Naive thymus-derived CD4-positive, alpha-beta T cell (primary cell): ENCODE measurements at places on chromosomes 4 and X. TPM values are rescaled to one million over a fixed set of nuclear protein-coding genes. Genes with fewer than 3 reads are reported as not detected.

- H3K36me3 ChIP-seq = no peaks in the 10 kb centered on the region
- no peaks in the 10 kb centered on the region for H3K4me1 ChIP-seq
- DNase-seq = no peak
- H3K4me3 ChIP-seq = no peak overlapping the region
- H3K27me3 ChIP-seq = no peaks in the 10 kb centered on the region
Measured at GRCh38 chr4:37949636-37950426, 10.4 kb upstream of the PTTG2 start.

GRCh38 chrX:50615570-50616158 is 145.0 kb upstream of the DGKK start:
- no peaks in the 10 kb centered on the region for H3K4me1 ChIP-seq
- H3K36me3 ChIP-seq = no peaks in the 10 kb centered on the region
- H3K27ac ChIP-seq = no peak overlapping the region
- no peak overlapping the region for H3K4me3 ChIP-seq
- DNase-seq = no peak

DNA sequence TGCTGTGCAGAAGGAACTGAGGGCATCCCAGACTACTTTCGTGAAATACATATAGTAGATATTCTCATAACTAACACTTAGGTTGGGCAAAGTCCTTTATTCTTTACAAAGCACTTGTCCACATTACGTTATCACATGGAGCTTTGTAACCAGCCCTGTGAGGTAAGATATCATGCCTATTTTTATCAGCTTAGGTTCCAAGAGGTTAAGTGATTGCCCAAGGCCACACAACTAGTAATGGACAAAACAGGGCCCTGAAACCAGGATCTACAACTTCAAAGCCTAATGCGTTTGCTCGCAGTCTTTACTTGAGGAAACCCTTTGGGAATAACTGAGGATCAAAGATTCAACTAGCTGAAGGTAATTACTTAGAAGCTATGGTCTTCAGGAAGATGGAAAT is 261.5 kb downstream of the GPC3 start:
- H3K4me1 ChIP-seq = no peaks in the 10 kb centered on the region
- no peaks in the 10 kb centered on the region for H3K27me3 ChIP-seq
- no peak overlapping the region for H3K27ac ChIP-seq
- no peak overlapping the region for H3K4me3 ChIP-seq
- no peaks in the 10 kb centered on the region for H3K36me3 ChIP-seq

GRCh38 chr4:122297694-122298093 is 81.1 kb upstream of the ADAD1 start:
- no peaks in the 10 kb centered on the region for H3K4me1 ChIP-seq
- DNase-seq = no peak
- peaks cover 22% of the 10 kb centered on the region for H3K36me3 ChIP-seq
- no peak overlapping the region for H3K4me3 ChIP-seq
- no peak overlapping the region for H3K27ac ChIP-seq

- no peak for DNase-seq
- H3K4me3 ChIP-seq = no peak overlapping the region
- no peaks in the 10 kb centered on the region for H3K27me3 ChIP-seq
- H3K27ac ChIP-seq = no peak overlapping the region
- no peaks in the 10 kb centered on the region for H3K36me3 ChIP-seq
Measured at GRCh38 chrX:25755194-25755593, 382.9 kb upstream of the MAGEB18 start.

- no peak overlapping the region for H3K4me3 ChIP-seq
- H3K27me3 ChIP-seq = no peaks in the 10 kb centered on the region
- DNase-seq = no peak
Measured at GRCh38 chrX:16687514-16687913, 25.0 kb downstream of the CTPS2 start.

GRCh38 chrX:133374874-133375387 is 40.4 kb downstream of the GPC4 start:
- no peak overlapping the region for H3K27ac ChIP-seq
- H3K4me1 ChIP-seq = no peaks in the 10 kb centered on the region
- no peaks in the 10 kb centered on the region for H3K36me3 ChIP-seq

GRCh38 chrX:99909946-99910345 is 500.1 kb downstream of the PCDH19 start:
- no peak overlapping the region for H3K4me3 ChIP-seq
- no peaks in the 10 kb centered on the region for H3K4me1 ChIP-seq
- H3K27ac ChIP-seq = no peak overlapping the region
- H3K27me3 ChIP-seq = no peaks in the 10 kb centered on the region
- H3K36me3 ChIP-seq = no peaks in the 10 kb centered on the region
- no peak for DNase-seq

GRCh38 chrX:100895365-100896075 is 21.4 kb upstream of the NOX1 start:
- no peak overlapping the region for H3K27ac ChIP-seq
- H3K4me3 ChIP-seq = no peak overlapping the region
- H3K36me3 ChIP-seq = no peaks in the 10 kb centered on the region
- H3K27me3 ChIP-seq = no peaks in the 10 kb centered on the region
- DNase-seq = peak; percentile 41
- H3K4me1 ChIP-seq = no peaks in the 10 kb centered on the region

DNA sequence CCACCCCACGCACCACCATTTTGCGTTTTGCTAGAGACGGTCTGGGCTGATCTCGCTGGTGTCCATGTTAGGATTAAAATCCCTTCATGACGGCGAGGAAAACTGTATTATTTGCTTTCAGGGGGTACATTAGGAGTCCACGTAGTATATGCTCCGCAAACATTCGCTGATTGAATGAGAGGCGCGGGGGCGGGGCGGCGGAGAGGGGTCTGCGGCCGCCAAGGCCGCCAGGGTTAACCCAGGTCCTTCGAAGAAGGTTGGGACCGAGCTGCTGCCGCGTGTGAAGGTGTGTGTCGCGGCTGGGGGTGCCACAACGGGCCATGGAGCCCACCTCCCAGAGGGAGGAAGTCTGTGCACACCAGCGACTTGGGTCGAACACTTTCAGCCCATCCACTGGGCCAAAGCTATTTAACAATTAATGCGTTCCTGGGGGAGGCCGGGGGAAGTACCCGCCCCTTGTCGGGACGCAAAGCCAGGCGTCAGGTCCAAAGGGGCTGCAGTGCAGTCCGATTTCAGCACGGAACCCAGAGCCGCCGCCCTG is 6.4 kb upstream of the PITX2 start:
- no peaks in the 10 kb centered on the region for H3K4me1 ChIP-seq
- peaks cover 6% of the 10 kb centered on the region for H3K27me3 ChIP-seq
- DNase-seq = no peak
- no peak overlapping the region for H3K4me3 ChIP-seq
- no peaks in the 10 kb centered on the region for H3K36me3 ChIP-seq
- no peak overlapping the region for H3K27ac ChIP-seq

GRCh38 chrX:12936947-12937346 is 30.5 kb downstream of the TLR8 start:
- H3K4me3 ChIP-seq = no peak overlapping the region
- H3K36me3 ChIP-seq = no peaks in the 10 kb centered on the region
- DNase-seq = no peak
- H3K4me1 ChIP-seq = no peaks in the 10 kb centered on the region

- no peaks in the 10 kb centered on the region for H3K36me3 ChIP-seq
- no peaks in the 10 kb centered on the region for H3K27me3 ChIP-seq
- H3K4me1 ChIP-seq = no peaks in the 10 kb centered on the region
- no peak overlapping the region for H3K4me3 ChIP-seq
- DNase-seq = no peak
Measured at GRCh38 chr4:186725469-186726425, 2.1 kb upstream of the FAT1 start.

DNA sequence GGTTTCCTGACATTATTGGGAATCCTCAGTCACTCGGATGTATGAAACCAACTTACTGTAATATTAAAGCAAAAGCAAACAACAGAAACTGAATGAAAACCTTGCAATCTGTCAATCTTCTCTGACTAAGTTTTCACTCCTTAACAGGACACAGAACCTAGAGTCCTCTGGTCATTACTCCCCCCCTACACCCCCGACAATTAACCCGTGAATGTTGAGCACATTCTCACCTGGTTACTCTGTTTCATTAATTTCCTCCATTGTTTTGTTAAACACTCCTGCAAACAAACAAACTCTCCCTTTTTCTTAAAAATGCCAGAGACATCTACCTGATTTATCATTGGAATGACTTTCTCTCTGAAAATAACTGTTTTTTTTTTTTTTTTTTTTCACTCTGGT is 469.0 kb upstream of the PRKX start:
- H3K27ac ChIP-seq = no peak overlapping the region
- H3K4me3 ChIP-seq = no peak overlapping the region
- H3K4me1 ChIP-seq = no peaks in the 10 kb centered on the region
- no peak for DNase-seq
- no peaks in the 10 kb centered on the region for H3K27me3 ChIP-seq

DNA sequence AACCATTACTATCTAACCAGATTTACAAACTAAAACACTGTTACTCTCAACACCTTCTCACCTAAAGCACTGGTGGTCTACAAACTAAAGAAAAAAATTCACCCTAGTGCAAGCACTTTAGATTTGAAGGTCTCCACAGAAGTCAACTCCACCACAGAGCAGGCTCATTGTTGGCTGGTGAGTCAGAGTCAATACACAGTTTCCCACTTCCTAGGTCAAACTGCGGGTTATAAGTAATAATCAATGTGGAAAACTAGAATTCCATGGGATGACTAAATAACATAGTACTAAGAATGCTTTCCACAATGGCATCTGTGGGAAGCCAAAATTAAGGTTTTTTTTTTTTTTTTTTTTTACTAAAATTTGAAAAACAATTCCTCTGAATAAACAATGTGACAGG is 191.8 kb downstream of the PDGFC start:
- H3K4me1 ChIP-seq = no peaks in the 10 kb centered on the region
- no peak overlapping the region for H3K27ac ChIP-seq
- no peak overlapping the region for H3K4me3 ChIP-seq

DNA sequence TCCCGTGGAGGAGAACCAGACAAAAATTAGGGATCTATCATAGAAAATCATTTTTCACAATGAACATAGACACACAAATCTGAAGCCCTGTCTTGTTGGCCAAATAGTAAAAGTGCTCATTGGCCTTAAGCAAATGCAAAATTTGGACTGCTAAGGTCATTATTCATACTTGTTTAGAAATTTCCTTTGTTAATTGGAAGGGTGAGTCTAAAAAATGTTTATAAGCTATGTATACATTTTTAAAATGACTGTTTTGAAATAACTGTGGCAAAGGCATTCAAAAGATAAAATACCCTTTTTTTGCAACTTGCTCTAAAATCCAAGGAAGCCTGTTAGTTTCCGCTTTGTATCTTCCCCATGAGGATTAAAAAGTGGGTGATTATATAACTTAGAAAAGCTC is 195.0 kb downstream of the ZNF330 start:
- H3K4me1 ChIP-seq = no peaks in the 10 kb centered on the region
- DNase-seq = no peak
- no peak overlapping the region for H3K4me3 ChIP-seq
- no peaks in the 10 kb centered on the region for H3K36me3 ChIP-seq
- no peak overlapping the region for H3K27ac ChIP-seq
- H3K27me3 ChIP-seq = no peaks in the 10 kb centered on the region

GRCh38 chrX:48676106-48676892 is 7.3 kb upstream of the WAS start:
- no peaks in the 10 kb centered on the region for H3K4me1 ChIP-seq
- H3K27me3 ChIP-seq = no peaks in the 10 kb centered on the region
- peak overlapping the region; percentile 90 for H3K27ac ChIP-seq
- peak overlapping the region; percentile 77 for H3K4me3 ChIP-seq
- H3K36me3 ChIP-seq = peaks cover 3% of the 10 kb centered on the region

GRCh38 chr4:16642897-16643296 is 255.5 kb downstream of the LDB2 start:
- H3K4me3 ChIP-seq = no peak overlapping the region
- no peak for DNase-seq
- no peaks in the 10 kb centered on the region for H3K4me1 ChIP-seq
- no peak overlapping the region for H3K27ac ChIP-seq
- no peaks in the 10 kb centered on the region for H3K36me3 ChIP-seq
- H3K27me3 ChIP-seq = no peaks in the 10 kb centered on the region

- no peak overlapping the region for H3K4me3 ChIP-seq
- no peaks in the 10 kb centered on the region for H3K36me3 ChIP-seq
- H3K27me3 ChIP-seq = no peaks in the 10 kb centered on the region
- H3K27ac ChIP-seq = no peak overlapping the region
- DNase-seq = no peak
- H3K4me1 ChIP-seq = no peaks in the 10 kb centered on the region
Measured at GRCh38 chr4:88246600-88246999, 37.8 kb downstream of the PPM1K start.

- H3K36me3 ChIP-seq = no peaks in the 10 kb centered on the region
- H3K27ac ChIP-seq = no peak overlapping the region
- no peaks in the 10 kb centered on the region for H3K27me3 ChIP-seq
- no peak overlapping the region for H3K4me3 ChIP-seq
Measured at GRCh38 chr4:158835226-158836001, 66.6 kb downstream of the FNIP2 start.

DNA sequence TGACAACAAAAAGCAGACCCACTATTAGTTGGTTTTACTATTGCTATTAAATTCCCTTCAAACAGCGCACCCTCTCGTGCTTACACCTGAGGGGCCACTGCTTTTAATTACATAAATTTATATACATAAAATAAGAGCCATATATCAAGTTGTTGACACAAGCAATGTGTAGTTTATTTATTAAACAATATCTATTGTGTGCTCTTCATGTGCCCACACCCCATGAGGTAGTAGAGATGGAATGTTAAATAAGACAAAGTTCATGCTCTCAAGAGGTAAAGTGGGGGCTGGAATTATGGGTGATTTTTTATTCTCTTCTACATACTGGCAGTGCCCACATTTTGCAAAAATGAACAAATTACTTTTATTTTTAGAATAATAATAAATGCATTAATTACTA is 47.3 kb downstream of the KCNIP4 start:
- H3K4me3 ChIP-seq = no peak overlapping the region
- no peaks in the 10 kb centered on the region for H3K36me3 ChIP-seq
- no peak overlapping the region for H3K27ac ChIP-seq
- H3K4me1 ChIP-seq = no peaks in the 10 kb centered on the region
- no peak for DNase-seq

DNA sequence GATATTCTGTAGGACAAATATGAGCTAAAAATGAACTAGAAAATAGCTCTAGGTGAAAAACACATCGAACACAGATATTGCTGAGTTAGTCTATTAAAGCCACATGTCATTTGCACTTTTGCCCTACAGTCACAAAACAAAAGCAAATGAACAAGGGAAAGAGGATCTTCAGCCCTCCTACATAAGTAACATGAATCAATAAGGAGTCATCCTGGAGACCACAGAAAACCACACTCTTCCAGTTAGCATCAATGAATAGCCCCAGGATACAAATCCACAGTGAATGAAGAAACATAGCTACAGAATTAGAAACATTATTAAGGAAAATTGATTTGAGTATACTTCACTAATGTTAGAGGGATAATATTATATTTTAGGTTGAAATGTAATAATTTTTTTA is 311.4 kb downstream of the MAPK10 start:
- no peaks in the 10 kb centered on the region for H3K36me3 ChIP-seq
- H3K4me1 ChIP-seq = no peaks in the 10 kb centered on the region

GRCh38 chr4:7890635-7891393 is 48.8 kb downstream of the AFAP1 start:
- H3K36me3 ChIP-seq = no peaks in the 10 kb centered on the region
- no peak overlapping the region for H3K4me3 ChIP-seq
- DNase-seq = no peak
- no peak overlapping the region for H3K27ac ChIP-seq
- H3K4me1 ChIP-seq = no peaks in the 10 kb centered on the region
- no peaks in the 10 kb centered on the region for H3K27me3 ChIP-seq

Gene ODAPH
- total RNA-seq = not detected

Gene MAGEA9B
- not detected for total RNA-seq

Gene CENPVL2
- total RNA-seq = not detected

Gene GPR50
- total RNA-seq = not detected

Gene FAM47A
- not detected for total RNA-seq

Gene OPHN1
- 0.08 TPM for total RNA-seq

Gene EDA
- total RNA-seq = 2.4 TPM in 2 replicates

Gene RS1
- not detected for total RNA-seq

Gene CFP
- total RNA-seq = 44.8 TPM

Gene ERAS
- not detected for total RNA-seq

Gene CACNA1F
- total RNA-seq = 1.2 TPM

Gene DDIT4L
- total RNA-seq = not detected

Gene CORIN
- total RNA-seq = not detected

Gene VCX2
- not detected in 2 replicates for total RNA-seq

Gene MTTP
- not detected for total RNA-seq
